ENCODE measurements at places on chromosomes 6 and 20.

DNA sequence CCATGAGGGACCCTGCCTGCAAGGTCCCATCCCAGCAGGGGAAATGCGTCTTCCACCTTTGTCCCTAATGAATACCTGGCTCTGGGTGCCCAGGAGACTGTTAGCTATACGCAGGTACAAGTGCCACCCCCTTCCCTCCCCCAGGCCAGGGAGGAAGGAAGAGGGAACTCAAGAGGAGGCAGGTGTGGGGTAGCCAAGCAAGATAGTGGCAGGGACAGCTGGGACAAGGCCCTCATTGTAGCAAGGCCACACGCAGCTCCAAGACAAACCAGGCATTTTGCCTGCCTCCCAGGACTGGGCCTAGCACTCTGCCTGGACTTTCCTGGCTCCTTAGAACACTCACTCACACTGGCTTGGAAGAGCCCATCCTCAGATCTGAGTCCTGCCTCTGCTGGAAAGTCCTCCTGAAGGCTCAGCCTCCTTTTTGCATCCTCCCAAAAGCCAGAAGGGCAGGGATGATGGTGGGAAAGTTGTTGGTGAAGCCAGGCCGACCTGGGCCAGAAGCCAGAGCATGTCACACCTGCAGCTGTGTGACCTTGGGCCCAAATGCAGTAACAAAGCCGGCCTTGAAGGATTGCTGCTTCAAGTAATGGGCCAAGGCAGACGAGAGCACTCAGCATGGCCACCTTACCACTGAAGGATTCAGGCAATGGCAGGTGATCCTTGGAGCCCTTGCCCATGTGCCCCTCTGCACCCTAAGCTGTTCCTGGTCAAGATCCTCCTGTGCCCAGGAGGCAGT, 27.7 kb downstream of the SNPH start:
- no peak for ATAC-seq

DNA sequence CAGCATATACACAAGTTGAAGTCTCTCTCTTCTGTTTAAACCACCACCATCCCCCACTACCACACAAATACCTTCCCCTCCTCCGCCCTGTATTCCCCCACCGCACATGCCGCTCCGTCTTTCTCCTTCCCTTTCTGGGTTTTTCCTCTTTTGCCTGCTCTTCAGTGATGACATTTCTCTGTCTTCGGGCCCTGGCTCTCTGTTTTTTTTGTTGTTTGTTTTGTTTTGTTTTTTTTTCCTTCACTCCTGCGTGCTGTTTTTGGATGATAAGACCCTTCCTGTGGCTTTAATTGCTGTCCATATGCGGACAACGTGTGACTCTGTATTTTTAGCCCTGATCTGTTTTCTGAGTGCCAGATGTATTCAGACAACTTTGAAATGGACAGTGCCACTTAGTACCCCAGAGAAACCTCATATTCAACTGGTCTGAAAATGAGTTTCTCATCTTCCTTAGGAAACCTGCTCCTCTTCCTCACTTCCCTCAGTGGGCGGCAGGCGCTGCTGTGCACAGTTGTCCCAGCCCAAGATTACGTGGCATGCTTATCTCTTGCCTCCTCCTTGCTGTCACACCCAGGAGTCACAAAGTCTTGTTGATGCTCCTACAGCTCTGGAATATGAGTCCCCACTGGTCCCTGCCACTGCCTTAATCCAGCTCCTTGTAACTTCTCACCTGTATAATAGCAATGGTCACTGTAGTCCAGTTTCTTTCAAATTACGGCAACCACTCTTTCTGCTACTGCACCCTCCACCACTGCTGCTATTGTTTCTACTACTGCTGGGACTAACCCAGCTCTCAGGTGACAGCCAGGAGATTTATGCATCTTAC, 8.2 kb downstream of the PPP1R14C start:
- no peak for ATAC-seq

GRCh38 chr6:18973251-18973650, 586.1 kb downstream of the RNF144B start:
- no peak for ATAC-seq

GRCh38 chr6:14876778-14877613, 368.9 kb upstream of the JARID2 start:
- peak; percentile 88 for ATAC-seq

GRCh38 chr6:139722530-139722929, 348.1 kb upstream of the CITED2 start:
- ATAC-seq, result no peak
